Gastroesophageal sphincter (tissue), 4 donors: ENCODE measurements at places on chromosomes 13 and 19.

DNA sequence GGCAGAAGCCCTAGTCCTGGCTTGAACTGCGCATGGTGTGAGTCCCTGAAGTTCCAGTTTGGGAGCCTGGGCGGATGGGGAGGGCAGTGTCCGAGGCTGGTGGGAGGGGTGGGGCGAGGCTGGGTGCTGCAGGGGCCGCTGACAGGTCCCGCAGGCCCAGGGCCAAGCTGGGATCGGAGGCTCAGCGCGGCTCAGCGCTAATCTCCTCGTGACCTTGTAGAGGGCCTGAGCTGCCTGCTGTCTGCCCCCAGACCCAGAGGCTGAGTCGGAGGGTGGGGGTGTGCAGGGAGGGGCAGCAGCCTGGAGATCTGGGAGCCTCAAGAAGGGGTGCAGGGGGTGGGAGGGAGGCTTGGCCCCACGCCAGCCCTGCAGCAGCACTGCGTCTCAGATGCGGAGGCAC lies 3.0 kb downstream of the ATP1A3 start:
- no peaks in the 10 kb centered on the region for H3K36me3 ChIP-seq
- no peak overlapping the region for H3K4me3 ChIP-seq
- H3K27ac ChIP-seq, result no peak overlapping the region
- H3K27me3 ChIP-seq, result peaks cover 57% of the 10 kb centered on the region
- H3K4me1 ChIP-seq, result no peaks in the 10 kb centered on the region

DNA sequence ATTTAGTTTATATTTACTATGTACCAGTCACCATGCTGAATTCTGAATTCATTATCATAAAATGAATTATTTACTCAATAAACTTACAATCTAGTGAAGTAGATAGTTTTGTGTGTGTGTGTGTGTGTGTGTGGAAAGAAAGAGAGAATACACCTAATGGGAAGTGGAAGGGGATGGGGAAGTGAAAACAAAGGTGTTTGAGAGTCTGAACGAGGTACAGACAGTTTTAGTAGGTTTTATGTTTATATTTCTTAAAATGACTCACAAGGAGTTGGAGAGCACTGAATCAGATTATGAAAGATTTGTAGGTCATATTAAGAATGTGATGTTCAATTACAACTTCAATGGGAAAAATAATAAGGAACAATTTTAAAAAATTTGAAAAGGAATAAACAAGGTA lies 1753.0 kb downstream of the SLITRK1 start:
- H3K27me3 ChIP-seq, result no peaks in the 10 kb centered on the region
- ATAC-seq, result no peak
- H3K4me3 ChIP-seq, result no peak overlapping the region

- peak overlapping the region; percentile 56 for H3K27ac ChIP-seq
- peak; percentile 36 for ATAC-seq
- no peaks in the 10 kb centered on the region for H3K36me3 ChIP-seq
- H3K4me1 ChIP-seq, result no peaks in the 10 kb centered on the region
Measured at GRCh38 chr13:41458761-41459431, 1.5 kb downstream of the RGCC start.

DNA sequence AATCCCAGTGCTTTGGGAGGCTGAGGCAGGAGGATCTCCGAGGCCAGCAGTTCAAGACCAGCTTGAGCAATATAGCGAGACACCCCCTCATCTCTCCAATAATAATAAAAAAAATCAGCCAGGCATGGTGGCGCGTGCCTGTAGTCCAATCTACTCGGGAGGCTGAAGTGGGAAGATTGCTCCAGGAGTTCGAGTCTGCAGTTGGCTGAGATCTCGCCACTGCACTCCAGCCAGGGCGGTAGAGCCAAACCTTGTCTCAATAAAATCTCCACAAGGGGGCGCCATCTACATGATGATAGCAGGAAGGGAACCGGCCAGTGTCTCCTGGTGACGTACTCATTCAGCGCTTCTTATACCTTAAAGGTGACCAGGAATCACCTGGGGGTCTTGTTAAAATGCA lies 13.6 kb upstream of the C5AR1 start:
- H3K36me3 ChIP-seq, result no peaks in the 10 kb centered on the region
- no peak overlapping the region for H3K27ac ChIP-seq
- ATAC-seq, result peak; percentile 71
- peaks cover 7% of the 10 kb centered on the region for H3K4me1 ChIP-seq
- H3K27me3 ChIP-seq, result no peaks in the 10 kb centered on the region

DNA sequence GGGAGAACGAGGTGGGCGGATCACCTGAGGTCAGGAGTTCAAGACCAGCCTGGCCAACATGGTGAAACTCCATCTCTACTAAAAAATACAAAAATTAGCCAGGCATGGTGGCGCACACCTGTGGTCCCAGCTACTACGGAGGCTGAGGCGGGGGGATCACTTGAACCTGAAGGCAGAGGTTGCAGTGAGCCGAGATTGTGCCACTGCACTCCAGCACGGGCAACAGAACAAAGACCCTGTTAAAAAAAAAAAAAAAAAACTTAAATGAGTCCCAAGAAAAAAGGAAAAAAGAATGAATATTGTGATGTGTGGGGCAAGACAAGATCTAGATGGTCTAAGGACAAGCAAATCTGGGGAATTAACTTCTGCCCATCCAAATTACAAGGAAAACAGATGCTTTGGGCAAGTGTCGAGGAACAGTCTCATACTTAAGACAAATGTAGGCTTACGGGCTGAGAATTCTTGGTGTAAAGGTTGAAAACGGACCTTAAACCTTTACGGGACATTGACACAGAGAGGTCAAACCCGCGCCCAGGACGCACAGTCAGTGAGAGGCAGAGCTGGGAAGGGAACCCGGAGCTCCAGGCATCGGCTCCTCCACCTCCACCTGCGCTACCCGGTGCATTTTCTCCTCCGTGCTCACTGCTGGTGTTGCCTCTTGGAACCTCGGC lies 656 bp upstream of the ZNF324 start:
- H3K4me1 ChIP-seq, result peaks cover 25% of the 10 kb centered on the region
- ATAC-seq, result peak; percentile 35
- peak overlapping the region; percentile 68 for H3K4me3 ChIP-seq
- no peak overlapping the region for H3K27ac ChIP-seq

DNA sequence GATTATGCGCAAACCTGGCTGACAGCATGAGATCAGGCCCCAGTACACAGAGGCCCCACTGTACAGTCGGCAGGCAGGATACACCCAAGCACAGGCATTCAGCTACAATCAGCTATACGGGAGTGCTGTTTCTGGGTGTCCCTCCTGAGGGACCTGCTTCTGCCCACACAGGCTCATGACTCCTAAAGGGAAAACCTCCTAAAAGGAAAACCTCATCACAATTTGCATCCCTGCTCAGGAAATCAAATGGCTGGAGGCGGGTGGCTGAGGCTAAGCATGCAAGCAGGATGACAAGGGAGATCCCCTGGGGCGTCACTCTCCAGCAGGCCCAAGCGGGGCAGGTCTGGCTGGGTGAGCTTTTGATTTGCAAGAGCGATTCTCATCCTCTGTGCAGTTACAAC lies 99.8 kb downstream of the CRYL1 start:
- H3K36me3 ChIP-seq, result no peaks in the 10 kb centered on the region
- no peaks in the 10 kb centered on the region for H3K4me1 ChIP-seq
- no peak overlapping the region for H3K4me3 ChIP-seq
- H3K27ac ChIP-seq, result no peak overlapping the region
- H3K27me3 ChIP-seq, result no peaks in the 10 kb centered on the region
- ATAC-seq, result no peak

DNA sequence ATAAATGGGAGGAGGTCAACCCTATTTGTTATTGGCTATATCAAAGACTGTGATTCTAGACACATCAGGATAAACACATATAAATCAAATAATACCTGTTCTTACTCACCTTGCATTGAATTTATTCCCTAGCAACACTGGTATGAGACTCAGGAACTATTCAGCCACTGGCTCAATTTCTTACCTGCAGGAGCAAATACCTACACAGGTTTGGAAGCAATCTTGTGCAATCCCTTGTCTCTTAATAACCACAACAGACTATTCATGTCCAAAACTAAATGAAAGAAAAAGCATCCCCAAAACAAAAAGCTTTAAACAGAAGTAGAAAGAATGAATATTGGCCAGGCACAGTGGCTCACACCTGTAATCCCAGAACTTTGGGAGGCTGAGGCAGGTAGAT lies 55.5 kb downstream of the TBC1D4 start:
- H3K4me1 ChIP-seq, result peaks cover 6% of the 10 kb centered on the region
- no peak overlapping the region for H3K27ac ChIP-seq
- no peak overlapping the region for H3K4me3 ChIP-seq
- no peaks in the 10 kb centered on the region for H3K27me3 ChIP-seq
- no peak for ATAC-seq
- H3K36me3 ChIP-seq, result no peaks in the 10 kb centered on the region

GRCh38 chr19:51607077-51607476 lies 23.1 kb downstream of the SIGLEC5 start:
- H3K27ac ChIP-seq, result no peak overlapping the region
- no peak for ATAC-seq
- H3K4me3 ChIP-seq, result no peak overlapping the region
- H3K4me1 ChIP-seq, result no peaks in the 10 kb centered on the region
- peaks cover 13% of the 10 kb centered on the region for H3K27me3 ChIP-seq

DNA sequence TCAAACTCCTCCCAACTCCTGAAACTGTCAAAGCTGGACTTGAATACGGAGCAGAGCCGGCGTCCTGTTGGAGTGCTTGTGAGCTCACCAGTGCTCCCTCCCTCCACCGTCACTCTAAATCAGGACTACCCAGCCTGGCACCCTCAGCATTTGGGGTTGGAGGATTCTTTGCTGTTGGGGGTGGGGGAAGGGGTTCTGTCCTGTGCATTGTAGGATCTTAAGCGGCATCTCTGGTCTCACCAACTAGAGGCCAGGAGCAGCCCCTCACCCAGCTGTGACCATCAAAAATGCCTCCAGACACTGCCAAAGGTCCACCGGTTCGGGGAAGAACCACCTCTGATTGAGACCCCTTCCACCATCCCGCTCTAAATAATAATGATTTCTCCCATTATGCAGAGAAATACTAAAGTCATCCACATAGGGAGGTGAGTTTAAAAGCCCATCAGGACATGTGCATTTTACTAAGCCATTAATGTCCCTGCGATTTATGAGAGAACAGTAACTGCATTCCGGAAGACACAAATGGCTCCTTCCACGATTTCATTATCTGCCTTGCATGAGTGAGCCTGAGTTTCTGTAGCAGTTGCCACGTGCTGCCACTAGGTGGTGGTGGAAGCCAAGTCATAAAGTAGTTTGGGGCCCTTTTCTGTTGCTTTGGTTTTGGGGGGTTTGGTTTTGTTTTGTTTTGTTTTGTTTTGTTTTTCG lies 16.1 kb upstream of the USP29 start:
- ATAC-seq, result peak; percentile 51
- no peak overlapping the region for H3K4me3 ChIP-seq
- peaks cover 66% of the 10 kb centered on the region for H3K27me3 ChIP-seq

DNA sequence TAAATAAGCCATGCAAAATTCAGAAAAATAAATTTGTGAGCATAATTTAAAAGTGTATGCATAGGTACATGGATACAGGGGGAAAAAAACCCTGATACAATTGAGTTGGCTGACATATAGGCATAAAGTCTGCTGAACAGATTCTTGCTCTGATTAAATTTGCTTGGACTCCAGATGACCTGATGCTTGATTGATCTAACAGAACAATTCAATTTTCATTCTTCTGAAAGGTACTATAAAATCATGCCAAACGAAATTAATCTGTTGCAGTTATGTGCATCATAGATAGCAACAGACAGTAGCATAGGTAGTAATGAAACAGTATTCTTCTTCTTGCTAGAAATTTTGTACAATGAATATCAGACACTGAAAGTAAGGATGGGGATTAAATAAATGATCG lies 578.2 kb upstream of the SLITRK6 start:
- no peaks in the 10 kb centered on the region for H3K36me3 ChIP-seq
- no peaks in the 10 kb centered on the region for H3K4me1 ChIP-seq
- ATAC-seq, result no peak
- H3K27me3 ChIP-seq, result no peaks in the 10 kb centered on the region

- H3K4me1 ChIP-seq, result no peaks in the 10 kb centered on the region
- ATAC-seq, result no peak
- no peaks in the 10 kb centered on the region for H3K36me3 ChIP-seq
- no peak overlapping the region for H3K27ac ChIP-seq
- no peaks in the 10 kb centered on the region for H3K27me3 ChIP-seq
- H3K4me3 ChIP-seq, result no peak overlapping the region
Measured at GRCh38 chr13:42753697-42754096, 27.7 kb upstream of the FAM216B start.

DNA sequence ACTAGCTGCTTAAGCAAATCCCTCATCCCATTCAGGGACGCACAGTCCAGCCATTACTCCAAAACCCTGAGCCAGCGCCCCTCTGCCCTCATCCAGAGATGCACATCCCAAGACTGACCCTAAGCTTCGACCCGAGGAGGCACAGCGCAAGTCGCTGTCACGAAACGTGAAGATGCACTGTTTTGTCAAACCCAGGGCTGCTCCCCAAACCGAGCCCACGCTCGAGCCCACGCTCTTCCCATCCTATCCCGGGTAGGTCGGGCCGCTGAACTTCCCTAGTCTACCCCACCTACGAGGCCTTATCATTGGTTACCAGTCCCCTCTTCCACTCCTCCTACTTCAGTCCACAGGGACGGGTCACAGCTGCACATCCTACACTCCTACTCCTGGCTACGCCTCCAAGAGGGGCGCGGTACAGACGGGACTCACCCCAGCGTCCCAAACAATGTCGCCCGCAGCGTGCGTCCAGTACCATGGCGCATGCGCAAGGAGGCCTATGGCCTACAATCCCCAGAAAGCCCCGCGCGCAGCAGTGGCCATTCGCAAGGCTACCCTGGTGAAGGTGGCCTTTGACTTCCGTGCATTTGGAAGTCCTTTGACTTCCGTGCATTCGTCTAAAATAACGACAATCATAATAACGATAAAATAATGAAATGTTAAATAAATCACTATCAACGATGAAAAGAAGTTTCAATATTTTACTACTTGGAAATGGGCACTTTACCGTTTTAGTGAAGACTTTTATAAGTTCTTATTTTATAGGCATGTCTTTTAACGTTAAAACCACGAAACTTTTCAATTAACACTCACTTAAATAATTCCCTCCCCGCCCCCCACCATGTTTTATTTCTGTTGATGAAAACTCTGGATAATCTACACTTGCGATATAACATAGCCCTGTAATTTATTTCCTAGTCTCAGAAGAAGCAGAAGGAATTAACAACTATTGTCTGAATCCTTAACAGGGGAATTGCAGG lies at the start of gene ZNF285:
ZNF285 (minus strand) TSS at position 470 of the 977 bp plus-strand sequence. CDS start 4,395 bp downstream, outside the sequence.
- no peaks in the 10 kb centered on the region for H3K4me1 ChIP-seq
- peak within 1 kb of the TSS; percentile 60 for H3K27ac ChIP-seq
- peaks cover 14% of the 10 kb centered on the region for H3K36me3 ChIP-seq
- peak; percentile 99 for ATAC-seq

- ATAC-seq, result no peak
- no peaks in the 10 kb centered on the region for H3K4me1 ChIP-seq
- no peaks in the 10 kb centered on the region for H3K36me3 ChIP-seq
- no peak overlapping the region for H3K4me3 ChIP-seq
- H3K27ac ChIP-seq, result no peak overlapping the region
Measured at GRCh38 chr13:112702986-112703379, 13.1 kb downstream of the ATP11A start.

- no peaks in the 10 kb centered on the region for H3K36me3 ChIP-seq
- no peak for ATAC-seq
- no peak overlapping the region for H3K4me3 ChIP-seq
- no peaks in the 10 kb centered on the region for H3K27me3 ChIP-seq
- H3K4me1 ChIP-seq, result no peaks in the 10 kb centered on the region
- H3K27ac ChIP-seq, result peak overlapping the region; percentile 83
Measured at GRCh38 chr13:110509478-110509926, 52.0 kb downstream of the RAB20 start.

- no peaks in the 10 kb centered on the region for H3K27me3 ChIP-seq
- ATAC-seq, result no peak
- H3K4me1 ChIP-seq, result no peaks in the 10 kb centered on the region
- H3K36me3 ChIP-seq, result no peaks in the 10 kb centered on the region
- no peak overlapping the region for H3K27ac ChIP-seq
Measured at GRCh38 chr13:50365408-50366391, 350.5 kb downstream of the KCNRG start.
